Right lung (tissue), 10 donors: ENCODE measurements at places on chromosomes 2 and 18. TPM values are rescaled to one million over a fixed set of nuclear protein-coding genes. Genes with fewer than 3 reads are reported as not detected.

The SNTG2 gene
- 0.64 TPM for polyA plus RNA-seq

The LCT gene
- polyA plus RNA-seq, result 0.05 TPM

The PSMA8 gene
- not detected for polyA plus RNA-seq

The NETO1 gene
- polyA plus RNA-seq, result 0.12 TPM

DNA sequence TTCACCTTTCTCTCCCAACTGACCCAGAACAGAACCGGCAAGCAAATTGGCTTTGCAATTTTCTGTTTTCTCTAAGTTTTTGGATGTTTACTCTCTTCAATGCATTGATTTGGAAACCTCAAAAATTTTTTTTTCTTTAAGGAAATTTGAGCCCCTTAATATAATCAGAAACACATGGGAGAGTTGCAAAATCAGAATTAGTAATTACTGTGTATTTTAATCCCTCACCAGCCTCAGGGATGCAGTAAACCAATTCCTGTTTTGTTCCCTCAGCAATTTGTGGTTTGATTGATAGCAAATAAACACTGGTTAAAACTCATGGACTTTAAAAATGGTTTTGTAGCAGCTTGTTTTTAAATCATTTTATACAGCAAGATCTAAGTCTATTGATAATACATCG is 281.5 kb downstream of the NEDD4L start:
- DNase-seq, result no peak

The CBLN2 gene
- 8.1 TPM for polyA plus RNA-seq

The KYNU gene
- polyA plus RNA-seq, result 0.67 TPM

The NCK2 gene
- polyA plus RNA-seq, result 97.6 TPM

DNA sequence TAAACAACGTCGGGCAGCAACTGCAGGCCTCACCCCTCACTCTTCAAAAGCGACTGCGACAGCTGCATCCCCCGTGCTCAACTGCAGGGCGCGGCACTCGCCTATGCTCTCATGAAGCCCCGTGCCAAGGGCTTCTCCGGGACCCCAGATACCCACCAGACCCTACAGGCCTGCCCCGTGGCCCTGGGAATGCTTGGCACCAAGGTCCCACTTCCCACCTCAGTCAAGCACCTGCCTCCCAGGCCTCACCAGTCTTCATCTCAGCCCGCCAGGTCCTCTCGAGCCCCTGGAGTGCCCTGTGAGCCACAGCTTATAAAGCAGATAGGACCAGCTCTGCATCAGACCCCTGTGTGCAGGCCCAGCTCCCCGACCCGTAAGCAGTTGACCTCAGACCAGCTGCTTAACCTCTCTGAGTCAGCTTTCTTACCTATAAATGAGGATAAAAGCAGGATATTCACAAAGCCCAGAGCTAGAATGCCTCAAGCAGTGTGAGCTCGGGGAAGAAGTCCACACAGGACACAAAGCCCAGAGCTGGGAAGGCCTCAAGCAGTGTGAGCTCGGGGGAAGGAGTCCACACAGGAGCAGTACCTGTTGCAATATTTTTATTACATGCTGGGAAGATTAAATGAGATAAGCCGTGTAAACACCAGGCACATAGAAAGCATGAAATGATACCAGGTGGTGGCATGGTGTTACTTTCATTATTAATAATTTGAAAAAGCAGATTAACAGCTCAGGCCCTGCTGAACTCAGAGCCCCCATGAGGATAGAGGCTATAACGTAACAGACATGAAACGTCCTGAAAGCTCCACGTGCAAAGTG is 96.9 kb downstream of the HDAC4 start:
- no peak for DNase-seq

DNA sequence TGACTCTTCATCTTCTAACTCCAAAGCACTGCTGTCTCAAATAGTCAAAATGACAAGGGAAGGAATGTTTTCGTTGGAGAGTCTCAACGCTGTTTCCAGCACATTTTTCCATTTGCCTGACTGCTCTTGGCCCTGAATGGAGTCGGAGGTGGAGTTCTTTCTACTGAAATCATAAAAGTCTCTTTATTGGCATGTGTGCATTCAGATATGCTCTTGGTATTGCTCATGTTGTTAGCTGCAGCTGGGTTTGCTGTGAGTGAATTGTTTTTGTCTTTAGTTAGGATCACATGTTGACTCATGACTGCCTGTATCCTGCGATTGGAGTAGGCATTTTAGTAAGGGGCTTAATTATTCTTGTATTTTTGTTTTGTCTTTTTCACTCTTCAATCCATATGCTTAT is 16.8 kb downstream of the TMEM17 start:
- DNase-seq, result no peak
